ENCODE measurements at places on chromosomes 11 and 22.

- no peak for DNase-seq
These were observed 9.1 kb downstream of the PRODH start for GRCh38 chr22:18927020-18927419.

- no peak for DNase-seq
These were observed 7.4 kb upstream of the GNAZ start for GRCh38 chr22:23062616-23063538.

DNA sequence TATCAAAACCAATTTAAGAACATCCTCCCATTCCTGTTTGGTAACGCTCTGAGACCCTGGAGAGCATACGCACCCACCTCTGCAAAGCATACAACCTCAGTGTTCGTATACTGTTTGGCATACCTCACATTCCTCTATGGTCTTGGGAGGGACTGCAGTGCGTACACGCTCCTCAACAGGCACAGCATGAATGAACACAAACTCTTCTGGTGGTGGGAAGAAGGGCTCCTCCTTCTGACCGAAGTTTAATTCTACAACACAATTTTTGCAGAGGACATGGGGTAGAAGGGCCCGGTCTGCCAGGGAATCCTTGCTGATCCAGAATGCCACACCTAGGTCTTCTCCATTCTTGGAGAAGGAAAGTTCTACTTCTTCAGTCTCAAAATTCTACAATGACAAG, 5.3 kb downstream of the HNRNPUL2 start:
- no peak for DNase-seq

- no peak for DNase-seq
These were observed 57.5 kb upstream of the RBFOX2 start for GRCh38 chr22:36086170-36086490.

DNA sequence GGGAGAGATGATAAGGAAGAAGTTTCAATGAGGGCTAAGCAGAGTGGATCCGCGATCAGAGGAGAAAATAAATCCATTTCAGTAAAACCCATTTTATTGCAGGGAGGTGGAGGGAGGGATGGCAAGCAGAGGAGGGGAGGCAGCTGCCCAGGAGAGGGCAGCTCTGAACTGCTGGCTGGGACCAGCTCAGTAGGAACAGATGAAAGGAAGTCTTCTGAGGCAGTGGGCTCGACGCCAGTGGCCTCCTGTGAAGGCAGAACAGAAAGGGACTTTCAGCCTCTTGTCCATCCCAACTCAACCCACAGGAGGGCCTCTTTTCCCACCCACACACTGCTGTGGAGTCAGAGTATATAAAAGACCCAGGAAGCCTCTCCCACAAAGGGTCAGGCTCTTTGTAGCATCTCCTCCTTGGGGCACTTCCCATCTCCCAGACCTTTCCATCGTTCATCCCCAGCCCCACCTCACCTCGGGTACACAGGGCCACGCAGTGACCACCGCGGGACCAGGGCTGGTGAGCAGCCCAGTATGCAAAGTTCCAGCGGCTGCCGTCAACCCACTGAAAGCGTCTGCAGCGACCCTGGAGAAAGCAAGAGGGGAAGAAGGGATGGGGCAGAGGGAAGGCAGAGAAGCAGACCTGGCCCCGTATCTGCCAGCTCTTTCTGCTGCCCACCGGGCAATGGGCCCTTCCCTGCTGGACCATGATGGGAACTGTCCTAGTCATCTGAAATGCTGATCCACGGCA, 3.0 kb downstream of the PRG2 start:
- no peak for DNase-seq
